Stimulated activated CD8-positive, alpha-beta memory T cell treated with anti-CD3 and anti-CD28 coated beads, Interleukin-7, amount 100 ng/mL, for 4 hours (primary cell): ENCODE measurements at places on chromosomes 3 and 15.

- DNase-seq: no peak
Measured at GRCh38 chr3:134445636-134446035, 40.1 kb downstream of the ANAPC13 start.

GRCh38 chr3:64271631-64272030 is 46.4 kb upstream of the PRICKLE2 start:
- DNase-seq: no peak

GRCh38 chr3:195768831-195769303 is 42.9 kb downstream of the MUC4 start:
- no peak for DNase-seq

DNA sequence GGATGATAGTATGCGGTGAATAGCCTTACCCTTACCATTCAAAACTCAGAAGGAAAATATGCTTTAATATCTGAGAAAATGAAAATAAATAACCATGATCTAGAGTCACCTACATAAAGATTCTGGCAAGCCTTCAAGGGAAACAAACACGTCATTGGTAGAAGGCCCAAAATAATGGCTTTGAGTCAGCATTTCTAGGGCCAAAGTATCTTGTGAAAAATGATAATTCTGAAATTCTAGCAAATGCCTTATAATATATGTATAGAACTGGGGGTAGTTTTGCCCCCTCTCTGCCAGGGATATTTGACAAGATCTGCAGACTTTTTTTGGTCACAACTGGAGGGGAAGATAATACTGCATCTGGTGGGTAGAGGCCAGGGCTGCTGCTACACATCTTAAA is 15.4 kb downstream of the PLSCR1 start:
- DNase-seq: no peak

- no peak for DNase-seq
Measured at GRCh38 chr3:185867650-185868049, 42.8 kb upstream of the IGF2BP2 start.

DNA sequence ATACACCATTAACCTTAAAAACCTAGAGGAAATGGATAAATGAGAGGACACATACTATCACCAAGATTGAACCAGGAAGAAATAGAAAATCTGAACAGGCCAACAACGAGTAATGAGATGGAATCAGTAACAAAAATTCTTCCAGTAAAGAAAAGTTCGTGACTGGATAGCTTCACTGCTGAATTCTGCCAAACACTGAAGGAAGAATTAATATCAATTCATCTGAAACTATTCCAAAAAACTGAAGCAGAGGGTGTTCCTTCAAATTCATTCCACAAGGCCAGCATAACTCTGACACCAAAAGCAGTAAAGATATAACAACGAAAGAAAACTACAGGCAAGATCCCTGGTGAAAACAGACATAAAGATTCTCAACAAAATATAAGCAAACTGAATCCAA is 195.8 kb upstream of the GPR149 start:
- DNase-seq: no peak
